ENCODE measurements at places on chromosomes 2 and 18.

GRCh38 chr2:174774886-174775285 lies 10.6 kb upstream of the CHRNA1 start:
- no peak for DNase-seq

- DNase-seq: no peak
Measured at GRCh38 chr2:131590366-131590765, 62.7 kb downstream of the CCDC74A start.

- no peak for DNase-seq
Measured at GRCh38 chr18:59631583-59632181, 65.5 kb downstream of the CCBE1 start.

DNA sequence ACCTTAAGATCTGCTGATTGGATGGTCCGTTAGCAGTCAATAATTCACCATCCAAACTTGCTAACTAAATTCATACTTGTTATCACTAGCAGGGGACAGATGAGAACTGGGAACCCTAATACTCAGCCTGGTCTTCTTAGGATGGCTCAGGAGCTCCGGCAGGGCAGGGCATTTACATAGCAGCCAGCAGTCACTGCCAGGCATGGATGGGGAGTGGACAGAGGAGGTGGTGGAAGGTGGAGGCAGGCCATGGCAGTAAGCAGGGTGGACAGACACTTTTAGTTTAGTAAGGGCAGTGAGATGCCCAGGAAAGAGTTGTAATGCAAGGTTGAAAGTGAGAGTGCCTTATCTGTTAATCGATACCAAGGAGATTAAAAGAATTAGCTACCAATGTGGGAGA lies 392.2 kb upstream of the CHST9 start:
- DNase-seq: no peak

DNA sequence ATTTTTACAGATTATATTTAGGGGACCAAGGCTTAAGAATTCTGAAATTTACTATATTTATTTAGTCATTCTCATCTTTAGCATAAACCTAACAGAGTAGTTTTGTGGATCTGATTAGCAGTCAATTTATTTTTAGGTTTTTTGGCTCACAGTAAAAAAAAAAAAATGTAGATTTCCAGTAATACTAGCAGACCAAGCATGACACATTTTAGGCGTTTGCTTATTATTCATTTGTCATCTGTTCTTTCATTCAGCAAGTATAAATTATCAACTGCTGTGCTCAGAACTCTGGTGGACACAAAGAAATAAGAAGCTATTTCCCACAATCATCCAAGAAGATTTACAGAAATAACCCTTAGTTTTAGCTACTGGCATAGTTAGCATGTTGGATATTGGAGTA lies 20.6 kb downstream of the PDE1A start:
- DNase-seq: no peak

- DNase-seq: no peak
Measured at GRCh38 chr2:176560296-176560695, 291.1 kb downstream of the MTX2 start.

DNA sequence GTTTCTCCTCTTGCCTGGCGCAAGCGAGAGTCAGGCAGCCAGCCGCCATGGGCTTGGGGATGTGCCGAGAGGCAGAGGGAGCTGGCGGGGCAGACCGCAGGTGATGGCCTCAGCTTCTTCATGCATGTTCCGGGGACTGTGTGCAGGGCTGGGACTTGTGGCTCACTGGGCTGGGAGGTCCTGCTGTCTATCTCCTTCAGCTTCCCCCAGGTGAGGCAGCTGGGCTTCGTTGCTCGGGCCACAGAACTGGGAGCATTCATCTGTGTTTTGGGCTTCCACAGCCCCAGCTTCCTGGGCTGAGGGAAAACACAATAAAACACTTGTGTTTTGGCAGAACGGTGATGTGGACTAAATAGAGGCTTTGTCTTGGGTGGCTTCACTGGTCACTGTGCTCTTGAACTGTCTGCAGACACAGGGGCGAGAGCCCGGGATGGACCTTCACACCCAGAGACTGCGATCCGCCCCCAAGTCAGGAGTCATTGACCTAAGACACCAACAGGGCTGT lies 93.5 kb downstream of the DYSF start:
- no peak for DNase-seq

DNA sequence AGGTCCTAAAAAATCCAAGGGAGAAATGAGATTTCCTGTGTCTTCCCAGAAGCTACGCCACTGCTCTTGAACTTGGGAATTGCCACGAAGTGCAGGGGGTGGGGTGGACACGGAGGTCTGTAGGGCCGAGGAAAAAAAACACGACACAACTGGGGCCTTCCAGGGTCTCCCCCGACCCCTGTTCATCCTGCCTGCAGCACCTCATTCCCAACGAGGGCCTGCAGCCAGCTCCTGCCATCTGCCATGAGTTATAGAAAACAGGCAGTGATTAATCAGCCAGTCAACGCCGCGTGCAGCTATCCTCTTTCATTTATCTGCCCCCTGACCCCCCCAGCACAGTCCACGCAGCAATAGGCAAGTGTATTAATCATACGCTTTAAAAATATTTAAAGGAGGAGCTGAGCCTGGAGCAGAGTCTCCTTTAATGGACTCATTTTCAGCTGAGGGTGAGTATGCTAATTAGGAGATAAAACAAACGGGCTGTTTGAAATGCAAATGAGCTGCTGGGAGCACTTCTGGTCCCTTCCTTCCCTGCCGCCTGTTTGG lies 209.9 kb downstream of the TFCP2L1 start:
- DNase-seq: no peak

DNA sequence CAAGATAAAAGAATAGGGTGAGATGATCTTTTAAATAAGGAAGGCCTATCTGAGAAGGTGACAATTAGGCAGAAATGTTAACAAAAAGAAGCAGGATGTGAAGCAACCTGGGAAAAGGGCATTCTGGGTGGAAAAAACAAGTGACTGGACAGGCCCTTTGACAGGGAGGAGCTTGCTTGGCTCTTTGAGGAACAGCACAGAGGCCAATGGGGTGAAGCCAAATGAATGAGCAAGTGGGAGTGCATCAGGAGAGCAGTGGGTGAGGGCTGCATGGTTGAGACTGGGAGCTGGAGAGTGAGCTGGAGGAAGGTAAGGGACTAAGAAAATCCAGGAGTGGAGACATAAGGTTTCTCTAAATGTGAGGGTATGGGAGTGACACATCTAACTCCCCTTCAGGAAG lies 126.9 kb downstream of the TDRD15 start:
- DNase-seq: no peak

DNA sequence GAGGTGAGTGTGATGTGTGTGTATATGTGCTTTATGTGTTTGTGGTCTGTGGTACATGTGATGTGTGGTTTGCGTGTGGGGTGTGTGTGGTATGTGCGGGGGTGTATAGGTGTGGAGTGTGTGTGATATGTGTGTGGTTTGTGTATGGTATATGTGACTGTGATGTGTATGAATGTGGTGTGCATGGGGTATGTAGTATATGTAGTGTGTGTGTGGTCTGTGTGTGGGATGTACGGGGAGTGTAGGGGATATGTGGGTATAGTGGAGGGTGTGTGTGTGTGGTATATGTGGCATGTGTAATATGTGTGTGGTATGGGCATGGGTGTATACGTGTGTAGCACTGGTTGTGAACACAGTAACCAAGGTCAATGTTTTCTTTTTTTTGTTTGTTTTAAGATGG lies 87.4 kb downstream of the ZNF385B start:
- no peak for DNase-seq

All from GM12892 (cell line).